ENCODE measurements at places on chromosomes 11 and 22. TPM values are rescaled to one million over a fixed set of nuclear protein-coding genes. Genes with fewer than 3 reads are reported as not detected.

- DNase-seq: no peak
- H3K27me3 ChIP-seq: no peaks in the 10 kb centered on the region
- H3K36me3 ChIP-seq: no peaks in the 10 kb centered on the region
- H3K4me3 ChIP-seq: no peak overlapping the region
- H3K4me1 ChIP-seq: peaks cover 3% of the 10 kb centered on the region
- no peak overlapping the region for H3K27ac ChIP-seq
Observed at GRCh38 chr11:85889676-85890579, 34.7 kb downstream of the CCDC83 start.

DNA sequence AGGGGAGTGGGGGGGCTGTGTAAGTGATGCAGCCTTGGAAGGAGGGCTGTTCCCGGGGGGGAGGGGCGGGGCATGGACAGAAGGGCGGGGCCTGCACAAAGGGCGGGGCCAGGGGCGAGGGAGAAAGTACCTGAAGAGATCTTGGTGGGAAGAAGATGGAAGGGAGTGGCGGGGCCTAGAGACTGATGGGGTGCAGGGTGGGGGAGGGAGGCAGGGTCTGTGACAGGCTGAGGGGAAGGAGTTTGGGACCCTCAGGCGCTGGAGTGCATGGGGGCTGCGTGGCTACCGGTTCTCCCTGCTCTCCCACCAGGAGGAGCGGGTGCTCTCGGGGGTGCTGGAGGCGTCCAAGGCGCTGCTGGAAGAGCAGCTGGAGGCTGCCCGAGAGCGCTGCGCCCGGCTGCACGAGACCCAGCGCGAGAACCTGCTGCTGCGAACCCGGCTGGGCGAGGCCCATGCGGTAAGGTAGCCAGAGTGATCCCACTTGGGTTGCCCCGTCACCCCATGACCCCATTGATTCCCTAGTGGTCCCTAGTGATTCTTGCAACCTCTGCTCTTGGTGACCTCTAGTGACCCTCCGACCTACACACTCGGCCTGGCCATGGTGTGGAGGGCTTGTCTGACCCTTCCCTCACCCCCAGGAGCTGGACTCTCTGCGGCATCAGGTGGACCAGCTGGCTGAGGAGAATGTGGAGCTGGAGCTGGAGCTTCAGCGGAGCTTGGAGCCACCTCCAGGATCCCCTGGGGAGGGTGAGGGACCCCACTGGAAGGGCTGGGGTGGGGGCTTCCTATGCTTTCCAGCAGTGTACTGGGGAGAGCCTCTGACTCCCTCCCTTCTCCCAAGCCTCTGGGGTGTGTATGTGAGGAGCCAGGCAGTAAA lies 3.1 kb downstream of the CCDC88B start:
- DNase-seq: no peak
- no peak overlapping the region for H3K4me3 ChIP-seq
- peaks cover 10% of the 10 kb centered on the region for H3K27me3 ChIP-seq
- no peaks in the 10 kb centered on the region for H3K36me3 ChIP-seq
- H3K4me1 ChIP-seq: peaks cover 38% of the 10 kb centered on the region
- H3K27ac ChIP-seq: no peak overlapping the region

DNA sequence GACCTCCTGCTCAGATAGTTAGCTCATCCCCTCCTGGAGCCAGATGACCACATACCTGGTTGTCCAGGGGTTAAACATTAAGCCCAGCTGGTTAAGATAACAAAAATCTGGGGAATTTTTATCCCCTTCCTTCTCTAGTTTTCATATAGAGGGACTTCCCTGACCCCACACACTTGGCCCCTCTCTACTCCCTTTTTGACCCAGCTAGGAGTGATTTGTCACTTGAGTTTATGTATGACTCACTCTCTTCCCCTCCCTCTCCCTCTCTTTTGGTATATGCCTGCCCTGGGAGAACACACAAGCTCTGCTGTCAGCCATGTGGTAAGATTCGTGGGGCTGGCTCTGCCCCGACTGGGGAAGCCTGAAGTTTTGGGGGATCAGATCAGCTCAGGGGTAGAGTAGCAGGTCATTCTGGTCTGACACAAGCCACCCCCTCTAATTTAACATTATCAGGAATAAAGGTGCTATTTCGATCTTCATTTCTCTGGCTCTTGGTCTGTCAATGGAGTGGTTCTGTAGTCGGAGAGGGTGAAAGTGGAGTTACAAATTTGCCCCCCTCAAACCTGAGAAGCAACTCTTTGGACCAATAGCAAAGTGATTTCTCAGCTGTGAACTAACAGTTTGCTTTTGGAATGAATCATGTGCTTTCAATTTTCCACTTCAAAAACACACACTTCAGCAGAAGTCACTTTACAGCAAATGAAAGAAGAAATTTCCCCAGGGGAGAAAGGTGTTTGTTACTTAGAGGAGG lies 415.3 kb upstream of the CADM1 start:
- H3K4me1 ChIP-seq: no peaks in the 10 kb centered on the region
- H3K27me3 ChIP-seq: peaks cover 13% of the 10 kb centered on the region
- H3K27ac ChIP-seq: no peak overlapping the region
- H3K4me3 ChIP-seq: no peak overlapping the region

- H3K36me3 ChIP-seq: no peaks in the 10 kb centered on the region
- H3K4me1 ChIP-seq: no peaks in the 10 kb centered on the region
- DNase-seq: no peak
- H3K4me3 ChIP-seq: no peak overlapping the region
- H3K27ac ChIP-seq: no peak overlapping the region
Observed at GRCh38 chr22:46866591-46866990, 104.1 kb downstream of the TBC1D22A start.

- no peak overlapping the region for H3K27ac ChIP-seq
- peaks cover 12% of the 10 kb centered on the region for H3K4me1 ChIP-seq
- no peak overlapping the region for H3K4me3 ChIP-seq
- peaks cover 7% of the 10 kb centered on the region for H3K27me3 ChIP-seq
Observed at GRCh38 chr22:27226666-27227065, 569.3 kb downstream of the MIAT start.

- H3K27me3 ChIP-seq: no peaks in the 10 kb centered on the region
- peak; percentile 33 for DNase-seq
- H3K27ac ChIP-seq: peak overlapping the region; percentile 29
- peaks cover 27% of the 10 kb centered on the region for H3K4me1 ChIP-seq
- no peaks in the 10 kb centered on the region for H3K36me3 ChIP-seq
- H3K4me3 ChIP-seq: no peak overlapping the region
Observed at GRCh38 chr22:45497351-45498145, 5.1 kb upstream of the FBLN1 start.

- no peak for DNase-seq
- no peaks in the 10 kb centered on the region for H3K27me3 ChIP-seq
- peaks cover 2% of the 10 kb centered on the region for H3K4me1 ChIP-seq
- peak overlapping the region; percentile 1 for H3K27ac ChIP-seq
Observed at GRCh38 chr11:120354068-120354467, 17.9 kb downstream of the ARHGEF12 start.

DNA sequence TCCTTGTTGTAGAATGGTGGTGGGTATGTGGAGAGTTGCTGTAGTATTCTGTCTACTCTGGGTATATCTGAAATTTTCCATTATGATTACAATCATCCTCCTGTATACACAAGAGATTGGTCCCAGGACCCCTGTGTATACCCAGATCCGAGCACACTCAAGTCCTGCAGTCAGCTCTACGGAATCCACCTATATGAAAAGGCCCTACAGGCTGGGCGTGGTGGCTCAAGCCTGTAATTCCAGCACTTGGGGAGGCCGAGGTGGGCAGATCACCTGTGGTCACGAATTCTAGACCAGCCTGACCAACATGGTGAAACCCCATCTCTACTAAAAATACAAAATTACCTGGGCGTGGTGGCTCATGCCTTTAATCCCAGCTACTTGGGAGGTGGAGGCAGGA lies 17.2 kb downstream of the PARVA start:
- H3K27ac ChIP-seq: no peak overlapping the region
- H3K36me3 ChIP-seq: no peaks in the 10 kb centered on the region
- DNase-seq: no peak
- peaks cover 29% of the 10 kb centered on the region for H3K4me1 ChIP-seq

DNA sequence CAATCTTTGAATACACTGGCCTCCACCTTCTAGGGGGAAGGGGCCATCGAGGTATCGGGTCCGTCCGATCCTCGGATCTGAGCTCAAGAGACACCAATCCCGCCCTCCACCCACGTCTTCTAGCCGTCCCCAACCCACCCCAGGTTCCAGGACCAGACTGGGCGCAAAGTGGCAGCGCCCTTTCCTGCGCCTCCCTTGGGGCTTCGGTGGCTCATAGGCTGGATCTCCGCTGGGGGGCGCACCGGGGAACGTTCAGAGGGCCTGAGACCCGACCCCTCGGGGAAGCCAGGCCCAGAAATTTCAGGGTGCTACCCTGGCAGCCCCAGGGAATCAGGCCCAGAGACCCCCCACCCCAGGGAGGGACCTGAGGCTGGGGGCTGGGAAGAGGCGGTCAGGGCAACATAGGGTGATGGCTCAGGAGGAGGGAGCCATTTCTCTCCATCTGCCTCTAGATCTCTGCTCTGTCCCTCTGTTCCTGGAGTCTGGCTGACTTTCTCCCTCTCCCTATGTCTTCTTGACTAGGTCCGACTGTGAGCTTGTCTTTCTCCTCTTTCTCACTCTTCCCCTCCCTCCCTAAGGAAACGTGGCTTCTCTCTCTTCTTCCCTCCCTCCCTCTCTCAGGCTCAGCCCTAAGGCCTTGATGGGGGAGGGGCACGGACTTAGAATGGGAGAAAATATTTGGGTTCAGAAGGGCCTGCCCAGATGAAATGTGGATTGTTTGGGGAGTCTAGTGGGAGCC lies 1.1 kb downstream of the CREB3L1 start:
- H3K4me1 ChIP-seq: peaks cover 58% of the 10 kb centered on the region
- DNase-seq: peak; percentile 84
- H3K4me3 ChIP-seq: peak overlapping the region; percentile 76
- no peaks in the 10 kb centered on the region for H3K36me3 ChIP-seq
- peaks cover 31% of the 10 kb centered on the region for H3K27me3 ChIP-seq

DNA sequence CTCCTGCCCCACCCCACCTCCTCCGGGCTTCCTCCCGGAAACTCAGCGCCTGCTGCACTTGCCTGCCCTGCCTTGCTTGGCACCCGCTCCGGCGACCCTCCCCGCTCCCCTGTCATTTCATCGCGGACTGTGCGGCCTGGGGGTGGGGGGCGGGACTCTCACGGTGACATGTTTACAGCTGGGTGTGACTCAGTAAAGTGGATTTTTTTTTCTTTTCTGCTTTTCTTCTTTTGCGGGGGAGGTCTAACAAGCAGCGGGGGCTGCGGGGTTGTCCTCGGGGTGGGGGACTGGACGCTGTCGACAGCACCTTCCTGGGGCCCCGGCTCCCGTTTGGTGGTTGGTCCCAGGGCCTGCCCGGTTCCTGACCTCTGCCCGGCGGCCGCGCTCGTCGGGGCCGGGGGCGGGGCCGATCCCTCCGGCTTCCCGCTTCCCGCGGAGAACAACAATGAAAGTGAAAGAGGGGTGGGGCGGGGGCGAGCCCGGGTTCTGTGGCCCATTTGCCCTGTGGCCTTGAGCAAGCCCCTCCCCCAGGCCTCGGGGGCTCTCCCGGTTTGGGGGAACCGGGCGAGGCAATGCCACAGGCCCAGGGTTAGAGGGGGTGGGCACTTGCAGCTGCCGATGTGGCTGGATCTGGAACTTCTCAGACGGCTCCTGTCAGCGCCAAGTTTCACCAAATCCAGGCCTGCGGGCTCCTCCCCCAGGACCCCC lies 975 bp upstream of the MDK start:
- H3K4me3 ChIP-seq: peak overlapping the region; percentile 62
- peak; percentile 75 for DNase-seq
- peak overlapping the region; percentile 87 for H3K27ac ChIP-seq
- H3K4me1 ChIP-seq: peaks cover 26% of the 10 kb centered on the region

DNA sequence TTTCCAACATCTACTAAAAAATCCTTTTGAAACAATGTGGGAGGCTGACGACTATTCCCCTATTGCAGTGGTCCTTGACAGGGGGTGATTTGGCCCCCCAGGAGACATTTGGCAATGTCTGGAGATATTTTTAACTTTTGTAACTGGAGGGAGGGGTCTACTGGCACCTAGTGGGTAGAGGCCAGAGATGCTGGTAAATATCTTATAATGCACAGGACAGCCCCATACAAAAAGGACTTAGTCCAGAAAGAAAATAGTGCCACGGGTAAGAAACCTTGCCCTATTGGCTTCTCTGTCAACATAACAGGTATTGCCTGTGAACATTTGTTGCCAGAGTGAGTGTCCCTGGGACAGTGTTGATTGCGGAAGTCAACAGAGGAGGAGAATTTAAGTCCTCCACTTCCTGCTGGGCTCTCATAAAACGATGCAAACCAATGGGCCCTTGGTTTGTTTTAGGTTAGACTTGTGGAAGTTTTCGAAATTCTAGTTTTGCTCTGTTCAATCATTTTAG lies 101.6 kb downstream of the MAML2 start:
- no peaks in the 10 kb centered on the region for H3K27me3 ChIP-seq
- no peak for DNase-seq
- H3K4me3 ChIP-seq: no peak overlapping the region
- H3K36me3 ChIP-seq: no peaks in the 10 kb centered on the region

DNA sequence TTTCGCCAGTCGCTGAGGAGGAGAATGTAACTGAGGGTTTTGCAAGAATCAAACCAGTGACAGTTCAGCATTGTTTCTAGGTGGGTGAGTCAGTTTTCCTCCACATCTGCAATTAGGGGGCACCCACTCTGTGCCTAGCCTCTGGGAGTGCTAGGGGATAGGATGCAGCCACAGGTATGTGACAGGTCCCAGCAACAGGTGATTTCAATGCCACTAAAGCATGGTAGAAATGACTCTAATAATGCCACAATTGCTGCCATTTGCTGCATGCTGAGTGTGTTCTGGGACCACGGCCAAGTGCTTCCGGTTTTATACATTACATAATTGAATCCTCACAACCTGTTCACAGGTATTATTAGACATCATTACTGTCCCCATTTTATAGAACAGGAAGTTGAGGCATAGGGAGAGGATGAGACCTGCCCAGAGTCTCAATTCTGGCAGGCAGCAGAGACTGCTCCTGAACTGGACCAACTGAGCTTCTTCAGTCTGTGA lies 556 bp downstream of the CRYBB2 start:
- DNase-seq: no peak
- no peaks in the 10 kb centered on the region for H3K36me3 ChIP-seq
- peaks cover 16% of the 10 kb centered on the region for H3K27me3 ChIP-seq
- H3K4me1 ChIP-seq: no peaks in the 10 kb centered on the region

DNA sequence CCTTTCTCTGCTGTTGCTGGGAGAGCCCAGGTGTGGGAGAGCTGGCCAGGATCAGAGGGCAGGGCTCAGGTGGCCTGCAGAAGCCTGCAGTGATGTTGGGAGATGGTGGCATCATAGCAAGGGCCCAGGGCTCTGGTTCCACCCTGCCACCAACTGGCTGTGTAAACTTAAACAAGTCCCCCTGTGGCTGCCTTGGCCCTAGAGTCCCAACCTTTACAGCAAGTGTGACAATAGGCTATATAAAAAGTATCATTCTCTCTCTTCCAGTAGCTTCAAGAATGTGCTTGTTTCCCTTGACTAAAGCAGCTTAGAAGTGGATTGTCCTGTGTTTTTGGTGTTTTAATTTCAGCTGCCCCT lies 201.8 kb upstream of the E2F8 start:
- no peak for DNase-seq
- H3K4me3 ChIP-seq: no peak overlapping the region
- no peak overlapping the region for H3K27ac ChIP-seq

- no peaks in the 10 kb centered on the region for H3K4me1 ChIP-seq
- no peaks in the 10 kb centered on the region for H3K27me3 ChIP-seq
- no peak for DNase-seq
- peaks cover 5% of the 10 kb centered on the region for H3K36me3 ChIP-seq
- H3K27ac ChIP-seq: no peak overlapping the region
Observed at GRCh38 chr11:72974487-72975205, 160.4 kb downstream of the ATG16L2 start.

MS4A8 gene
- 2.5 TPM for total RNA-seq

PRR33 gene
- total RNA-seq: 2.0 TPM

SCUBE1 gene
- 0.13 TPM for total RNA-seq

FAM83F gene
- 0.09 TPM for total RNA-seq

KRTAP5-3 gene
- total RNA-seq: not detected

C1QTNF4 gene
- 11.3 TPM for total RNA-seq

GRAMD4 gene
- 19.9 TPM for total RNA-seq

PICK1 gene
- 11.9 TPM for total RNA-seq

CXCR5 gene
- total RNA-seq: under 0.01 TPM

SLC22A25 gene
- 0.04 TPM for total RNA-seq

TMPRSS6 gene
- total RNA-seq: not detected

All from muscle of leg (tissue), 16 donors.